ENCODE measurements at places on chromosomes 7 and 10.

DNA sequence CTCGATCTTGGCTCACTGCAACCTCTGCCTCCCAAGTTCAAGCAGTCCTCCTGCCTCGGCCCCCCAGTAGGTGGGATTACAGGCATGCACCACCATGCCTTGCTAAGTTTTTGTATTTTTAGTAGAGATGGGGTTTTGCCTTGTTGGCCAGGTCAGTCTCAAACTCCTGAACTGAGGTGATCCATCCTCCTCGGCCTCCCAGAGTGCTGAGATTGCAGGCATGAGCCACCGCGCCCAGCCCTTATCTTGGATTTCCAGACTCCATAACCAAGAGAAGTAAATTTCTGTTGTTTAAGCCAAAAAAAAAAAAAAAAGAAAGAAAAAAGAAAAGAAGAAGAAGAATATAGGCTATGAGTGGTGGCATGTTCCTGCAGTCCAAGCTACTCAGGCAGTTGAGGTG, 53.3 kb upstream of the RABGEF1 start:
- no peak for DNase-seq

- DNase-seq: no peak
These were observed 106.4 kb upstream of the GJD4 start for GRCh38 chr10:35498693-35499092.

DNA sequence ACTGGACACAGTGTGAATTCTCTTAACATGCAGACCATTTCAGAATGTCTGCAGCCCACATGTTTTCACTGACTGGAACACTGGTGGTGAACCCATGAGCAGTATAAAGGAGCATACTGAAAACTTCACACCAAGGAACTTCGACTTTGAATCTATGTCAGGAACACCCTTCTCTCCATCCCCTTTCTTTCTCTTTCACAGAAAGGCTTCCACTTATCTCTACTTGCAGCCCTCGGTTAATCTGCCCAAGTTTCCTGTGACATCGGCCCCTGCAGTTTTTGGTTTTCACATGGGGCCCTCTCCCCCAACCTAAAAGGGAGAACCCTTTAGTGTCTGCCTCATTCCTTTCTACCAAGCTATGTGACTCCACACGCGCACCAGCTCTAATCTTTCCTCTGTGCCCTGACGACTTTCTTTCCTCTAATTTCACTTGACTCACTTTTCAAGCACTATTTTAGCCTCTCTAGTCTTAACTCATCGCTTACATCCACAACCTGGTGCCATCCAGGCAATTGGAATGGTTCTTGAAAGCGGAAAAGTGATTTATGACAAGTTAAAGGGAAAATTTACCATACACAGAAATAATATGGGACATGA, 70.1 kb downstream of the RELN start:
- no peak for DNase-seq

DNA sequence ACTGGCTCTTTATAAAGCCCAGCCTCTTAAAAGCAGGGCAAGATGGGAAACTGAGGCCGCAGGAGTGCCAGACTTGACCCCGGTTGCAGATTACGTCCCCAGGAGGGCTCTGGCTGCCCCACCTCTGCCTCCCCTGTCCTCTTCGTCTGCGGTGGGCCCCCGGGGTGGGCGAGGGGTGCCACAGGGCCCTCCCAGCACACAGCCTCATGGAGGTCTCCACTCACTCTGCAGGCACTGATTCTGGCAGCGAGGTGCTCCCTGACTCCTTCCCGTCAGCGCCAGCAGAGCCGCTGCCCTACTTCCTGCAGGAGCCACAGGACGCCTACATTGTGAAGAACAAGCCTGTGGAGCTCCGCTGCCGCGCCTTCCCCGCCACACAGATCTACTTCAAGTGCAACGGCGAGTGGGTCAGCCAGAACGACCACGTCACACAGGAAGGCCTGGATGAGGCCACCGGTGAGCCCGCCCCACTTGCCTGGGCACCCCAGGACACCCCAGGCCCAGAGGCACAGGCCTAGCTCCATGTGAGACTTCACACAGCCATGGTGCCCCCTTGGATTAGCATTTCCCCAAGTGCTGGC, 39.4 kb upstream of the SLC29A3 start:
- DNase-seq: no peak

DNA sequence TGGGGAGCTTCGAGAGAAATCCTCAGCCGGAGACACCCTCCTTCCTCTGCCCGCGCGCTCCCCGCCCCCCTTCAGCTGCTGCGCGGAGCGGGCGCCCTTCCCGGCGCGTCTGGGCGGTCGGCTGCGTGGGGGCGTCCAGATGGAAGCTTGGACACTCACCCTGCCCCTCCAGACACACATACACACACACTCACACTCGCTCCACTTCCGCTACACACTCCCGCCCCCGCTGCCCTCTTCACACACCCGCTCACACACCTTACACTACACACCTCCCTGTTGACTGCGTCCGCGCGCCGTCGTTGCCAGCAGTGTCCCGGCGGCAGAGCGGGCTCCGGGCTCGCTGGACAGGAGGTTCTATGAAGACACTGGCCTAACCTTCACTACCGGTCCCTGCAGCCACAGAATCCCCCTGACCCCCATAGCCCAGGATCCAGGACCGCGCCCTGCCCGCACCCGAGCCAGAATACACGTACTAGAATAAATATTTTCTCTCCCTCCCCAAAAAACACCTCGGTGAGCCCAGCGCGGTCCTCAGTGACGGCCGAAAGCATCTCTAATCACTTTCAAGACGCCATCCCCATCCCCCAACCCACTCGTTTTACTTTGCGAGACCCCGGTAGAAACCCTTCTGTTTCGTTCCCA, 1.1 kb upstream of the EGR2 start:
- DNase-seq: peak; percentile 78

GRCh38 chr10:115026056-115026745, 67.0 kb upstream of the ATRNL1 start:
- DNase-seq: no peak

DNA sequence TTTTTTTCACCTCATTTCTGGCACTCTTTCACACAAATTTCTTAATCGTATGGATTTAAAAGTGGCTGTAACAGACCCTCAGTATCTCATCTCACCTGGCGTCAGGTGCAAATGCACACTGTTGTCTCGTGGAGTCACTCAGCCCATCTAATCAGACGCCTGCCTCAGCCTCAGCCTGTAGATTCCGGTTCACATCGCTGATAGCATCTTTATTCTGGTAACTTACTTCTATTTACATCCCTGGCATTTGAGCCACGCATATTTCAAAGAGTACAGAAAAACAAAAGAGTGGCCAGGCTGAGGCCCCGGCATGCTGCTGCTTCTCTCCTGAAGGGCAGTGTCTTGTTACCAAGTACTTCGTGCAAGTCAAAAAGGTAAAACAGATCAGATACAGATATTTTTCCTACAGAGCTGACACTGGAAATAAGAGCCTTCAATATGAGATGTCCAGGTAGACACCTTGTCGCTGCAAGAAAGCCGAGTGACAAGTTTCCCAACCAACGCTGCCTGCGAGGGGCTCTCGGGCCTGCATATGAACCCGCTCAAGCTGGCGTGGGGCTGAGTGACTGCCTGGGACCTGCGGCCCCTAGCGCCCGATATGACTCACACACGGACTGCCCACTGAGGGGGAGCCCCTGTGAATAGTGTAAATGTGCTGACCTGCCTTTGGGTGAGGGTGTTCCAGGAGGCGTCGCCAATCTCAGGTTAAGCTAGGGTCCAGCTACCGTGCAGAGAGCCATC, 4.3 kb downstream of the VIPR2 start:
- no peak for DNase-seq

DNA sequence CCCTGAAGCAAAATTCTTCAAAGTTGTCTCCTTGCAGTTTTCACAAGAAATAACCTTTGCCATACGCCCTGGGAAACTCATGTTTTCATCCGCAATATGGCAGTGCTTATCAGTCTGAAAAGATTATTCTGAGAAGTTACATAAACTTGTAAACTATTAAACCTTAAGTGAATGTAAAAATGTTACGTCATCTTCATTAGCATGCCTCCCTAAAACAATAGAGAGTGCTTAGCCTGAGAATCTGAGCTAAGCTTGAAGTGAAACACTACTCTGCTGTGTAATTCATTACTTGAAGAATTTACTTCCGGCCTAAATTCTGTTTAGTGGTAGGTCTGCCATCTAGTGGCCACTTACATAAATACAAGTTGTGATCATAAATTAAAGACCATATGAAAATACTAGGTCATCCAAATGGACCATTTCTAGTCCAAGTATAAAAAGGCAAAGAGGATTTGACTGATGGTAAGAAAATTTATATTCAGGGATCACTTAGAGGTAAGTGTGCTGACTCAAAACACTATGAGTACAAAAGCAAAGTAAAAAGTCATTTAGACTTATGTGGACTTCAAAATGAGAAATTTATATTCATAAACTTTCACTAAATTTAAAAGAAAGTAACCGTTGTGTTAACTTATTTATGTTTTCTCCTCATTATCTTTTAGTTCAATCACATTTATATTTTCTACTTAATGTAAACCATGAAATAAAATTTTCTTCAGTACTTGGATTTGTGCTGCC, 745.1 kb upstream of the LRRTM3 start:
- DNase-seq: peak; percentile 8

GRCh38 chr10:14879124-14879927, 660 bp downstream of the SUV39H2 start:
- DNase-seq: peak; percentile 62

- no peak for DNase-seq
These were observed 32.9 kb downstream of the NRCAM start for GRCh38 chr7:108423089-108423989.

GRCh38 chr7:157526913-157527634, 190.3 kb downstream of the DNAJB6 start:
- DNase-seq: no peak

- DNase-seq: no peak
These were observed 1214.8 kb downstream of the SORCS1 start for GRCh38 chr10:105949721-105950120.

DNA sequence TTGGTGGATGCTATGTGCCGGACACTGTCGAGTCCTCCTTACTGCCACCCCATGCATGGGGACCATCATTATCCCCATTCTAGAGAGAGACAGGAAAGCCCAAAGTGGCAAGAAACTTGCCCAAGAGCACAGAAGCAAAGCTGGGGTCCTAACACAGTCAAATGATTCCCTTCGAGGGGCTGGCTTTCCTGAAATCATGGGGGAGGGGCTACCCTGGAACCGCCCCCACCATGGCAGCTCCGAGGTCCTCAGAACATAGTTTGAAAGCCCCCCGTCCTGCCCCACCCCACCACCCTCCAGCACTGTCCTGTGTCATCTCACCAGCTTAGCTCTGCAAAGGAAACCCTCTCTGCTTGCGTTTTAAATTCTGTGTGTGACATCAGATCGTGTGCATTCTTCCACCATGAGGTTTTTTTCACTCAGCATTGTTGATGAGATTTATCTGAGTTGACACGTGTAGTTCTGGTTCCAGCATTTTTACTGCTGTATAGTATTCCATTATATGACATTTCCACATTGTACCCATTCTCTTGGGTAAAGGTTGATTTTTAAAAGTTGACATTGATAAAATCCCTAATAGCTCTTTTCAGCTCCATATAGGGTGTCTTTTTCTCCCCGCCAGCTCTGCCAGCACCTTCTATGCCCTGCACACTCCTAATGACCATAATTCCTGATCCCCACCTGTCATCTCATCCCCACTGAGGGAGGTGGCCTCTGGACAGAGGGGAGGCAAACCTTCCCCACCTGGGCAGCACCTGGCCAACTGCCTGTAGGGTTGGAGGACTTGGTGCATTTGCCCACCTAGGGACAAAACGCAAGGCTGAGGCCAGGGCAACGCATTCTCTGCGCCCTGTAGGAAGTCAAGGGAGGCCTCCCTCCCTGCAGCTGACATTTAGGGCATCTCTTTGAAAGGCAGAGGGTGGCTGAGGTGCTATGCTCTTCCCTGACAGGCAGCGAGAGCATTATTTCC, 100.2 kb upstream of the GPR26 start:
- DNase-seq: no peak

DNA sequence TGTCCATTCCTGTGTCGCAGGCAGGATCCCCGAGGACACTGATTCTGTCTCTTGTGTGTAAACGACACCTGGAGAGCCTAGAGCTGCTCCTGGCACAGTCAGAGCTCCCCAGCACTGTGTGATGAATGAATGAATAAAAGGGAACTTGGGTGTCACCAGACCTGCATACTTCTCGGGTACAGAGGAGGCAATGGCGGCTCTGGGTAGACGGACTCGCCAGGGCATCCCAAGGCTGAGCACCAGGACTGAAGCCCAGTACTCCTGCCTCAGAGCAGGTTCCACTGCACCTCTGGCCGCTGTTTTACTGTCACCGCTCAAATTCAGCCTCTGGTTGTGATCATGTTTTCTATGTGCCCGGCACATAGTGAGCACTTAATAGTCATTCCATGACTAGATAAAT, 255.8 kb downstream of the GLRX3 start:
- no peak for DNase-seq

DNA sequence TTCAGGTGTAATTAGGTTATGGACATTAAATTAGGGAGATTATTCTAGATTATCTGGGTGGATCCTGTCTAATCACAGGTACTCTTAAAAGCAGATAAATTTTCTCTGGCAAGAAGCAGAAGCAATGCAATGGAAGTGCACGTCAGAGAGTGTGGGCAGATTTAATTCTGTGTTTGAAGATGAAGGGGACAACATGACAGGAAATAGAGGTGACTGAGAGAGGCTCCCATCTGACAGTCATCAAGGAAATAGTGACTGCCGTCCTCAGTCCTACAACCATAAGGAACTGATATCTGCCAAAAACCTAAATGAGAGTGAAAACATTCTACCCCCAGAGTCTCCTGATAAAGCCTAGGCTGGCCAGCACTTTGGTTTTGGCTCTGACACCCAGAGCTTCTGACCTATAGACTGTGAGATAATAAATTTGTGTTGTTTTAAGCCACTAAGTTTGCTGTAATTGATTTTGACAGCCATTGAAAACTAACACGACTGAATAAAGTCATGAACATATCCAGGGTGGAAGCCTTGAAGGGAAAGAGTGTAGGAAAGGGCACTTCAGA, 30.5 kb upstream of the DDX50 start:
- peak; percentile 21 for DNase-seq

DNA sequence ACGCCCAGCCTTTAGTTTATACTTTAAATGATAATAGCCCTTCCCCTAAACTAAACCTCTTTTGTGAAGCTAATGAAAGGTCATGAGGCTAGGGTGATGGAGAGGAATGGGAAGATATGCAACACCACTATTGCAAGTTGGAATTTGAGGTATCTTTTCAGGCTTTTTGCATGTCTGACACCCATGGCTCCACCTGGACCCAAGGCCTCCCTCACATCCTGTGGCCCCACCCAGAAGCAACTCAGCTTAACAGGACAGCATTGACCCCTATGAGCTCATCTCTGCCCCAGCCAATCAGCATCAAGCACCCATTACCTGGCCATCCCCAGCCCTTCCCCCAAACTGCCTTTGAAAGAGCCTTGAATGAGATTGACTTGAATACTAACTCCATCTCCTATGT, 674.2 kb upstream of the NRP1 start:
- DNase-seq: no peak

- DNase-seq: peak; percentile 62
These were observed 112.4 kb upstream of the YAE1 start for GRCh38 chr7:39453743-39454355.

GRCh38 chr10:93893646-93894515, at the start of gene SLC35G1:
TSS of gene SLC35G1 (plus strand) at chr10:93893978. CDS start at chr10:93894034, 56 bp downstream.
- DNase-seq: peak; percentile 79

GRCh38 chr7:45153233-45153632, 4.4 kb upstream of the RAMP3 start:
- no peak for DNase-seq
